ENCODE measurements at places on chromosomes 12 and 14.

GRCh38 chr12:44835641-44836379 is 40.3 kb downstream of the NELL2 start:
- no peak for DNase-seq

DNA sequence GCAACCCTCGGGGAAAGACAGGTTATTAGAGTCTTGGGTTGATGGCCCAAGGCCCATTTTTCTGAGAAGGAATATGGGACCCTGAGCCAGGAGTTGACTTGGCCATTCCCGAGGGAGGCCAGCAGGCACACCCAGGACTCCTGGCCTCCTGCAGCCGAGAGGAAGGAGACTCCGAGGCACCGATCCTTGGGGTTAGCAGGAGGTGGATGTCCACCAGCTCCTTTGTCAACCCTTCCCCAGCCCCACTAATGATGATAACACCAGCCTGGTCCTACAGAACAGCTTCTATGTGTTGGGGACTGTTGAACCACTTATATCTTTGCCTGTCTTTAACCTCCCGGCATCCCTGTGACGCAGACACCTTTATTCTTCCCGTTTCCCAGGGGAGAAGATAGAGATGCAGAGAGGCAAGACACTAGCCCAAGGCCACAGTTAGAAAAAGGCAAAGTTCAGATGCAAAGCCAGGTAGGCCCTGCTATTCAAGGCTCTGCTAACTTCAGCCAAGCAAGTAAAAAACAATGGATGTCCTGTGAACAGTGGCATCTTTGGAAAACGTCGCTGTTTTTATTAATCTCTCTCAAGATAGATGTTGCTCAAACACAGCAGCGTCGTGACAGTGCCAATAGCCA is 767.3 kb upstream of the TBX3 start:
- no peak for DNase-seq

DNA sequence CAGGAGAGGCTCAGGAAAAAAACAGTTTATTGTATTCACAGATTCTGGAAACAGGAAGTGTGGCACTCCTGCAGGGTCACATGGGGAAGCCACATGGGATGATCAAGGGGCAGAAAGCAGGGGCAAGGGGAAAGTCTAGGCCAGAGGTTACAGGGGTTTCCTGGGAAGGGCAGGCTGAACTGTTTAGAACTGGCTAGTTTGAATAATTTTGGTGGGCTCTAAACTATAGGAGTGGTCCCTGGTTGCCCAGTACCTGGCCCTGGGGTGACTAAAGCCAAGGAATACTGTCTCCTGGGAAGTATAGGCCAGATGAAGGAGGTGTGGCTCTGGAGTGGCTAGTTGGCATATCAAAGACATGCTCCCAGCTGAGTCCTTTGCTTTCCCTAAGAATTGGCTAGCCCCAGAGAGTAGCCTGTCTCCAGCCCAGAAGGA is 169.2 kb downstream of the SLC41A2 start:
- DNase-seq = no peak

DNA sequence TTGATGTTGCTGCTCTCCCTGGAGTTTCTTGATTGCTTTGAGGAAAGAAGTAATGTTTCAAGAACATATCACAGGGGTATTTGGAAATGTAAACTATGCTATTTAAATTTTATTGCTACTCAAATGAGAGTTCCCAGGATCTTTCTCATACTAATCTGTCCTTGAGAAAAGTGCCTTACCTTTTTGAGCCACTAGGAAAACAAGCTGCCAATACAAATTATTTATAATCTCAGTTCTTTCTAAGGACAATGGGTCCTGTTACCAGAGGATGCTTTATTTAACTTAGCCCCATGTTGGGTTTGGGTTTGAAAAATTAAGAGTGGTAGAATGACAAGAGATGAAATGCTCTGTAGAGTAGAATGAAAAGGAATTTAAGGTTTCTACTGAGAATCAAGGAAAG is 258.2 kb upstream of the PRKD1 start:
- no peak for DNase-seq

- DNase-seq = no peak
Measured at GRCh38 chr12:56935752-56936151, 1.5 kb upstream of the SDR9C7 start.

GRCh38 chr12:104632724-104633201 is 176.0 kb downstream of the CHST11 start:
- no peak for DNase-seq

- DNase-seq = no peak
Measured at GRCh38 chr14:24057867-24058259, 6.1 kb downstream of the CARMIL3 start.

GRCh38 chr14:80996049-80996901 is 40.9 kb downstream of the TSHR start:
- DNase-seq = no peak

DNA sequence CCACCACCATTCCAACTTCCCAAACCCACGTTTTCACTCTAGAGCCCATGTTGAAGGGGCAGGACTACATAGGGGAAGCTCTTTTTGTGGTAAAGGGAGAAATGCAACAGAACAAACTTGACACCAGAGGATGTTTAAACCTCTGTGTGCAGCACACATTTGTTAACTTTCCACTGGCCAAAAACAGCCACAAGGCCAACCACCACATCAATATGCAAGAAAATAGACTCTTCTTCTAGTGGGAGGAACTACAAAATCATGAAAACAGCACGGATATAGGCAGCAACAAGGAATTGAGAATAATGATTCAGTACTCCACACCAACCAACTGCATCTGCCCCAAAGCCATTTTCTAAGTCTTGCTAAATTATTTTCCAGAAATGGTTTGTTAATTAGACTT is 66.3 kb upstream of the CEP83 start:
- no peak for DNase-seq

DNA sequence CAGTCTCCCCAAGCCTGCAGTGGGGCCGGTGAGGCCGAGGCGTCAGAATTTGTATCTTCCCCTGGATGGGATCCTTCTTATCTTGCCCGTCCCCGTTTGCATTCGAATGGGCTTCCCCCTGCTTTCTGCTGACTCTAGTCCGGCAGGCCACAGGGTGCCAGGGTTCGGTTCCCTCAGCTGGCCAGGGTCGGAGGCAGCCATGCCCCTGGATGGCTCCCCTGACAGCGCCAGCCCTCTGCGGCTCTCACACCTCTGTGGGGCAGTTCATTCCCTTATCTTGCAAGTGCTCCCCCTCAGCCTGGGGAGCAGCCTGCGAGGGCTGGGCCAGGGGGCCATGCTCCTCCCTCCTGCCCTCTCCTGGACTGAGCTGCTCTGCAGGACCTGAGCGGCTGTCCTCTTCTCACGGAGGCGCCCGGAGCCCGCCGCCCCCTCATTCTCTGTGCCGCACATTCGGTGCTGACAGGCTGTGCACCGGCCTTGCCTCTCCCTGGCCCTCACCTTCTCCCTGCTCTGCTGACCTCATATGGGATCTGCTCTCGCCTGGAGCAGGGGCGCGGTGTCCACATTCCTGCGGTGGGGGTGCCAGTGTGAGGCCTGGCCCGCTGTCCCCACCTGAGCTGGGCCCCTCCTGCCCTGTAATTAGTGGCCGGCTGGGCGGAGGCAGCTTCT is 32.8 kb downstream of the KIF26A start:
- no peak for DNase-seq

DNA sequence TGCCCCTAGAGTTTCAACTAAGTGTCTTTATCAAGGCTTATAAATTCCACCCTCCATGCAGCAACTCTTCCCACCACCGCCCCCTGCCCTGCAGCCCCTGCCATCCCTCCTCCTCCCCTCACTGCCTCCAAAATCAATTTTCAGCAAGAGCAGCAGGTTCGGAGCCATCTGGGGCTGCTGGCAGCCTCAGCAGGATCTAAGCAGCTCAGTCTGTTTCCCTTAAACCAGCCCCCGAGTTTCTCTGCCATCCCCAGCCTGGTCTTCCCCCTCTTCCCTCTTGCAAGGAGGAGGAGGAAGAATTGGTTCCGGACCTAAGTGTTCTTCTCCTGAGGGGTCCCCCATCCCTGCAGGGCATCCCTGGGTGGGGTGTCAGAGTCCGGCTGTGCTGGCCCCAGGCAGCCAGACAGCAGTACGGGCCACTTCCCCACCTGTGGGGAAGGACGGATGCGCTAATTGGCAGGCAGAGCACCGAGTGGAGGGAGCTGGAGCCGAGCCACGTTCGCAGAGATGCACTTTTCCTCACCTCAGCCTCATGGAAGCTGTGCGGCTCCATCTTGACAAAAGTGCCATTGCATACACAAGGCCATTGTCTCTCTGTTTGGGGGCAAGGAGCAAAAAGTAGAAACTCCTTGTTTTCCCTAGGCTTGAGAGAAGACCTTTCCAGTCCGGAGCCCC is 189.3 kb downstream of the KCNA5 start:
- DNase-seq = no peak

DNA sequence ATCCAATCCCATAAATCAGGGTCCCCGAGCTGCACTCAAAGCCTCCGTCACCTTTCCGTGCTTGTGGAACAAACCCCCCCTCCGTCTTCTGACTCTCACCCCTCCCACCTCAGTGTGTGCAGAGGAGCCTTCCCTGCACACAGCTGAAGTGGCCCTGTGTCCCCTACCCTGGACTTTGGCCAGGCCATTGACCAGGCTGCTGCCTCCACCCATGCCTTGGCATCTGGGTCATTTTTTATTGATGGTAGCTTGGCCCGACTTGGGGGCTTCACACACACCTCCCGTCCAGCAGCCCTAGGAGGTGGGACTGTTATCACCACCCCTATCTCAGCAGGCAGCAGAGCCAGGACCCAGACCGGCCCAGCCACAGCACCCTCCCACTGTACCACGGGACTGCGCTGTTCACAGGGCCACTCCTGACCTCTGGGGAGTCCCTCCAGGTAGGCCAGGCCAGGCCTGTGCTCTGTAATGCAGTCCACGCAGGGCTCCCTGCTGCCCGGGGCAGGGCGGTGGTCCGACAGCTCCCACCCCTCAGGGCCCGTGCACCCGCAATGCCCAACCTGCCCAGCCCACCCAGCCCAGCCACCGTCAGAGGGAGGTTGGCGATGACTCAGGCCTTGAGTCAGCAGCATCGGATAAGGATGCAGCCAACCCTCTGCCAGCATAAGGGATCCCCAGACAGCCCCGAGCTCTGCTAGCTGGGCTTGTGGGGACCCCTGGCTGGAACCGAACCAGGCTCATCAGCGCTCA is 9.2 kb upstream of the INF2 start:
- DNase-seq = no peak

DNA sequence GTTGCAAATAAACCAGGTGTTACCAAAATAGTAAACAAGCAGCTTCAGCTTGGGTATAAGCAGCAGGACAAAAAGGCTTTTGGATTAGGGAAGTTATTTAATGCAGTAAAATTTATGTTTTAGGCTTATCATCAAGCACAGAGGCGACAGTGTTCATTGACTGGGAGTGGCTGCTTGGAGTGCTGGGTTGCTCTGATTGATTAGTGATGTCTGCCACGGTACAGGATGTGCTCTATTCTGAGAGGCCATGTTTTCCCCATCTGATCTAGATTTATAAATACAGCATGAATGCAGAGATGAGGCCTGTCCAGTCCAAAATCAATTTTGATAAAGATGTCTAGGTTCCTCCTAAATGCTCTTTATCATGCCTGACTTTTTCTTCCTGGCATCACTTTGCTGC is 83.5 kb downstream of the MAP1LC3B2 start:
- no peak for DNase-seq

DNA sequence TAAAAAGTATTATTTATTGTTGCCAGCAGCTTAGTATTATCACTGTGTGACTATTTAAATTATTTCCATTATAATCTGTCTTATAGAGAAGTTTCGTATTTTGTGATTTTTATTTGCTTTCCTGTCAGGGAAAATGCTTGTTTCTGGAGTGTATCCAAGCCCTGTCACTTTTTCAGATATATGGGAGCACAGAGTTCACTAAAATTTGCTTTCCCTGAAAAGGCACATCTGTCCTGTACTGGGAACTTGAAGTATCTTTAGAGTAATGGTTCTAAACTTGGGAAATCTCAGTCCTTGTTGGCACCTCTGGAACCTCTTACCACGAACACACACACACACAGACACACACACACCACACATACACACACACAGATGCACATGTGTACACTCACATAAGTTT is 39.3 kb upstream of the SSTR1 start:
- no peak for DNase-seq

GRCh38 chr14:63910583-63911363 is 58.0 kb downstream of the SYNE2 start:
- no peak for DNase-seq

GRCh38 chr12:122835750-122836026 is 431 bp downstream of the HIP1R start:
- DNase-seq = no peak

Data from stimulated activated CD4-positive, alpha-beta T cell treated with anti-CD3 and anti-CD28 coated beads, TNF-alpha, amount 100 ng/mL, for 1 hour (primary cell).